GM12892 (cell line): ENCODE measurements at places on chromosomes 6 and 20.
A peak's percentile ranks its signal among the peaks of the same experiment; 100 is the strongest.

DNA sequence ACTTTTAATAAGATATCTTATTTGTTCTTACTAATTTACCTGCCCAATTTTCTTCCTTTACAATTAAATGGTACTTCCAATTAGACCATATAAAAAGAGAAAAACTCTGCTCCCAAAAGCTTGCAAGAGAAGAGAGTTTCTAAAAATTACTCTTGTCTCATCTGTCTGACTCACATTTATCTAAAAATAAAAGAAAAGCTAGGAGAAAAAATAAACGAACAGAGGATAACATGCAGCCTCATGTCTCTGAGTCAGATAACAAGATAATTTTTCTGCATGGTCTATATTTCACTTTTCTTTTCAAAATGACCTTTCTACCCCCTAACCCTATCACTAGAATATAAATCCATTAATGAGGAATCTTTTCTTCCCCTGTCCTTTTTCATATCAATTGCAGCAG, 127.2 kb upstream of the TCF21 start:
- no peak for DNase-seq

- no peak for DNase-seq
Observed at GRCh38 chr6:167208819-167209576, 51.2 kb upstream of the GPR31 start.

GRCh38 chr20:833121-833449, 430 bp upstream of the FAM110A start:
- DNase-seq = no peak

DNA sequence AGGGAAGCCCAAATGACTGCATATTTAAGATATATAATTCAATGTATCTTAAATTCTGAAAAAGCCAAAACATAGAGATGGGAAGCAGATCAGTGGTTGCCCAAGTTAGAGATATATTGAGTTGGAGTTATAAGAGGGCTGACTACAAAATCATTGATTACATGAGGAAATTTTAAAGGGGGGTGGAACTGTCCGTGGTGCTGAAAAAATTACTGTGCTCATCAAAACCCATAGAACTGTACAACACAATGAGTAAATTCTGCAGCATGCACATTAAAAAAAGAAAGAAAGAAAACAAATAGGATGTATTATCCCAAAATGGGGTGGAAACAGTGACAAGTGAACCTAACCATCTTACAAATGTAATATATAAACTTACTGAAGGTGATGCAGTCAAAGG, 100.9 kb downstream of the FUT9 start:
- DNase-seq = no peak

DNA sequence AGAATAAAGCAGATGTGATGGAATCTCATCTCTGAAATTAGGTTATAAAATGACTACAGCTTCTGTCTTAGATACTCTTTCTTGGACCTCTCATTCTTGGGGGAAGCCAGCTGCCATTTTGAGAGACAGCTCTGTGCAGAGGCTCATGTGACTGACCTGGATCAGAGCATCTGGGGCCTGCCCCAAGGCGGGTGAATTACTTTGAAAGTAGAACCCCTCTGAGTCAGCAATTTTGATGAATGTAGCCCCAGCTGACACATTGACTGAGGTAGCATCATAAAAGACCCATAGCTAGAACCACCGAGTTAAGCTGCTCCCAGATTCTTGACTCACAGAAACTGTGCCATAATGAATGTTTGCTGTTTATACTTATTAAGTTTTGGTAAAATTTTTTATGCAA, 124.5 kb downstream of the THEMIS start:
- no peak for DNase-seq

DNA sequence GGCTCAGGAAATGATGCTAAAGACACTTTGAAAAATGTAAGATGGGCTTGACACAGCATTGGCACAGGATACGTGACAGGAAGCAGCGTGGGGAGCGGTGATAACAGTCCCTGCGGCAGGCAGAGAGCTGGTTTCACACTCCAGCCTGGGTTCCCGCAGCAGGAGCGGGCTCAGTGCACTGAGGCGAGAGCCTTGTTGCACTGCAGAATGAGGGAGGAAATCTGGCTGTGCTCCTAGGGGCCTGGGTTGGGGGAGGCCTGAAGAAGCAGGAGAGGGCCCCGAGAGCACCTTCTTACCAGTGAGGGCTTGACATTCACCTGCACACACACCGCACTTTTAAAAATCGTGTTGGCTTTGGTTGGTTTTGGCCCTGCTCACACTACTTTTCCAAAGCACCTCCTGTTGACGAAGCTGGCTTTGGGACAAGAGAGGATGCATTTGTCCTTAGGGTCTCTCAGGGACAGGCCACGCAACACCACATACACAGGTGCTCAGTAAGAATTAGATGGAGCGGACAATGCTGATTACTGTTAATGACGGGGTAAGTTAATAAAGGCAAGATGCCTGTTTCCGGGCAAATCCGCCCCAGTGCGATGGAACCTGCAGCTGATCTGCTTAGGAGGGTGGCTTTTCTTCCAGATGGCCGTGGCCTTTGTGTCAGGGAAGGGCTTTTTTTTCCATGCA, 49.4 kb upstream of the ARMC2 start:
- DNase-seq = no peak

GRCh38 chr20:6956056-6956455, 188.6 kb downstream of the BMP2 start:
- DNase-seq = no peak

DNA sequence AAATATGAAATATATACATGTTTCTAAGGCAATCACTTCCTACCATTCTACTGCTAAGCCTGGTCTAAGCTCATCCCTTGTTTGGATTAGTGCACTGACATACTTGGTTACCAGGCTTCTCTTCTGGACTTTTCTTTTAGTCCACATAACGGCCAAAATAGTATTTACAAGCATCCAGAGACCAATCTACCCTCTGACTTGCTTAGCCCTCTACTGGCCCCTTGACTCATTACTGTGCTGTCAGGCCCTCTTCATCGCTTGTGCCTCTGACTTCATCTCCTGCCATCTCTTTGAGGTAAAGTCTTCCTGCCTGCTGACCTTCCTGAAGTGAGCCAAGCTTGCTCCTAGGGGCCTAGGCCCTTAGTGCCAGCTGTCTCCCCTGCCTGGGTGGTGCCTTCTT, 35.1 kb downstream of the TULP4 start:
- DNase-seq = no peak

DNA sequence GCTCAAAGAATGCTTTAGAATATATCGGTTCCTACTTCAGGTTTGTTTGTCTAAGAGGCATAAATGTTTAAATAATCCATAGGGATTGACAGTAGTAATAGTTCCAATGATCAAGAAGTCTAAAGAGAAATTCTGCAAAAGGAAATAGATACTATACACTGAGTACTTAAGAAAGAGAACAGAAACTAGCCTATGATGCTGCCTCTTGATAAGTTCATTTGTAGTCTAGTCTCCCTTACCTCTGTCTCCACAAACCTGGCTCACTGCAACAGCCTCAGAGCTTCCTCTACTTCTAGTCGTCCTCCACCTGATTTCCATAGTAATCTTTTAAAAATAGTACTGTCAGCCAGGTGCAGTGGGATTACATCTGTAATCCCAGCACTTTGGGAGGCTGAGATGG, 511.8 kb downstream of the LMBRD1 start:
- DNase-seq = no peak

GRCh38 chr6:29887330-29887818, 55.0 kb upstream of the HLA-A start:
- no peak for DNase-seq

- no peak for DNase-seq
Observed at GRCh38 chr6:126983779-126984178, 134.7 kb upstream of the RSPO3 start.

DNA sequence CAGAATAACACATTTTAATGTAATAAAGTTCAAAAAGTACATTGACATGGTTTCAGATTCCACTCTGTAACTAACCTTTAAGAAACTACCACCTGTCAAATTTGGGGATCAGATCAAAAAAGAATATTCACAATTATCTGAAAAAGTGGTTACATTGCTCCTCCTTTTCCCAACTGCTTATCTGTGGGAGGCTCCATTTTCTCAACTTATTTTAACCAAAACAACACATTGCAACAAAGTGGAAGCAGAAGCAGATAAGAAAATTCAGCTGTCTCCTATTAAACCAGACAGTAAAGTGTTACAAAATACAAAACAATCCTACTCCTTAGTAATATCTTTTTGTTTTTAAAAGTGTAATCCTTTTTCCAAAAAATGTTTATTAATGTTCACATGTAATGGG, 61.4 kb downstream of the PDSS2 start:
- no peak for DNase-seq

DNA sequence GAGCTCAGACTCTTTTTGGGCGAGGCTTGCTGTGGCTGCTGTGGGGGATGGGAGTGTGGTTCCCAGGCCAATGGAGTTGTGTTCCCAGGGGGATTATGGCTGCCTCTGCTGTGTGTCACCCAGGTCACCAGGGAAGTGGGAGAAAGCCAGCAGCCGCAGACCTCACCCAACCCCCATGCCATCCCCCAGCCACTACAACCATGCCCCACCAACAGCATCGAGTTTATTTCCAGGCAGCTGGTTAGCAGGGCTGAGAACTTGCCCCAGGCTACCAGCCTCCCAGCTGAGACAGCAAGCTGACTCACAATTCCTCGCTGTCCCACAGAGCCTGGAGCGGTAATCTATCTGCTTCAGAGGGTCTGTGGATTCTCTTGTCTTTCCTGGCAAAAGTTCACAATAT, 331.7 kb downstream of the FRK start:
- DNase-seq = no peak

DNA sequence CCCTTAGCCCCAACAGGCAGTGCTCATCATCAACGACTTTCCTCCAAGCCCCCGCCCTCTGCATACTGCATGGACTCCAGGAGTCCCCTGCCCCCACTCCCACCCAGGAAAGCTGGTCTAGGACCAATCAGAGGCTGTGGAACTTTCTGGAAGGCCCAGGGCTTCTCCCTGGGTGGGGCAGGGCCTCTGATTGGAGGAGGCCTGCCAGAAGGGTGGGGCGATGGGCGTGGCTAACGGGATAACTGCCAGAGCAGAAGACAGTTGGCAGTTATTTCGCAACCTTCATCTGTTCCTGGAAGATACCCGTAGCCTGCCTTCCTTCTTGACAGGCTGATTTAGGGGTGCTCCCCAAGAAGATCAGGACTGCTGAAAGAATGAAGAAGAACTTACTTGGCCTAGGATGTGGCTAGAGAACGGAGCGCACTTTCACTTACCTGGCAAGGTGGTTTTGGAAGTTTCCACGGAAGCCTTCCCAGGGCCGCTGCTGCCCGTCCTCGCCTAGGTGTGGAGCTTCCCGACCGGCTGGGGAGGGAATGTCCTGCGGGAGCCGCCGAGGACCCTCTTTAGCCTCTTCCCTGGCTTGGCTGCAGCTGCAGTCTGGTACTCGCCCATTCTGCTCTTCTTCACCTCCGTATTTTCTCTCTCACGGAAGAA, 209.0 kb downstream of the LRFN2 start:
- no peak for DNase-seq

DNA sequence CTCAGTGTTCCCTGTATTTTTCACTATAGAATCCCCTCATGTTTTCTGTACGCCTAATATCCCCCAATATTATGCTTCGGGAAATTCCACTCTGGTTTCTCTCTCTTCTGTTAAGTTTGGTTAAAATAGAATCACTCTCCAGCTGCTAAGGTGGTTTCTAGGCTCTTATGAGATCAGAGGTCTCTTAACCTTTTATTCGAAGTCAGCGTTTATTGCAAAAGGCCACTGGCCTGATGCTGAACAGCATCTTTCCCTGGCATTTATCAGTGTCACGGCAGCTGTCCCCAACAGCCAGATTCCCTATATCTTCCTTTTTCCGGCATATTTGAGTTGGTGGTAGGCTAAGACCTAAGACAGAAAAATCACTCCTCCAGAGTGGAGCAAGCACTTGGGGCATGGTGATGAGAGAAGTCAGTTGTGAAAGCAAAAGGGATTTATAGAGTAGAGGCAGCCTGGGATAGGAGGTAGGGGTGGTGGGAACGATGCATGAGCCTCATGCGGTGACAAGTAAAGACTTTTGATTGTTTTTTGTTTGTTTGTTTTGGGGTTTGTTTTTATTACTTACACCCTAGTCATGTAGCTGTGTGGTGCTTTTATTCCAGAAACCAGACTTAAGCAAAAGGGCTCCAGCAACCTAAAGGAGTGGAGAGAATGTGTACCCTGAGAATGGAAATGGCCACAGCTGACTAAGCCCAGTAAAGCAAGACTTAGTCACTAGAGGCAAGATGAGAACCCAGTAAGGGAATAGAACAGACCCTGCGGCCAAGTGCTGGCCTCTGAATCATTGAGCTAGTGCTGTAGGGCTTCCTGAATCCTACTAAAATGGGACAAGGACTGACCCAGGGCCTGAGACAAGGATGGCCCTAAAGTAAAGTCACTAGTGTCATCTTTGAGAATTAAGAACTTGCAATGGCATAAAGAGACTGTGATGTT, 233.0 kb upstream of the PRND start:
- DNase-seq = no peak

DNA sequence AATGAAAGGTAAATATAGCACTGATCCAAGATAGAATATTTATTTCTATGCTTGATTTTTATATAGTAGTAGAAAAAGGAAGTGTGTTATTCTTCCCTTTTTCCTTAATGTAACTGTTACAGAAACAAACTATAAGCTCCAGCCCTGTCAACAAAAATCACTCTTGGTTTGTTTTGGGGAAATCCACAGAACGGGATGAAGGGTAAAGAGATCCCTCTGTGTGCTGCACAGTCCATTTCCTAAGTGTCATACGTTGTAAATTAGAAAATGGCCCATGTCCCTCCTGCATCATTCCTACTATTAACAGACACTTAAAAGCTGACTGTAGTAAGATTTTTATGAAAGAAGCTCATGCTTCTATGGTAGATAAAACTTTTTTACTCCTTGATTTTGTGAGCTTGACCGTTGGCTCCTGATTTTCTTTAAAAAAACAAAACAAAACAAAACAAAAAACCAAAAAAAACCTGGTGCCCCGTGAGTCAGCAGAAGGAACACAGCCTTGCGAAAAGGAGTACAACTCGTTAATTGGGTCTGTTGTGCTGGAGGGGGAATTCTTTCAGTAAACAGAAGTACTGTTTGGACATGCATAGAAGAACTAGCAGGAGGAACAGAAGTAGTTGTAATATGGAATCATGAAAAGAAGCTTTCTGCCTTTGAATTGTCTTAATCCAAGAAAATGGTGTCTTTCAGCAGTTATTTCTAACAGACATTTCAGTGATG, 67.5 kb downstream of the RTN4IP1 start:
- no peak for DNase-seq

DNA sequence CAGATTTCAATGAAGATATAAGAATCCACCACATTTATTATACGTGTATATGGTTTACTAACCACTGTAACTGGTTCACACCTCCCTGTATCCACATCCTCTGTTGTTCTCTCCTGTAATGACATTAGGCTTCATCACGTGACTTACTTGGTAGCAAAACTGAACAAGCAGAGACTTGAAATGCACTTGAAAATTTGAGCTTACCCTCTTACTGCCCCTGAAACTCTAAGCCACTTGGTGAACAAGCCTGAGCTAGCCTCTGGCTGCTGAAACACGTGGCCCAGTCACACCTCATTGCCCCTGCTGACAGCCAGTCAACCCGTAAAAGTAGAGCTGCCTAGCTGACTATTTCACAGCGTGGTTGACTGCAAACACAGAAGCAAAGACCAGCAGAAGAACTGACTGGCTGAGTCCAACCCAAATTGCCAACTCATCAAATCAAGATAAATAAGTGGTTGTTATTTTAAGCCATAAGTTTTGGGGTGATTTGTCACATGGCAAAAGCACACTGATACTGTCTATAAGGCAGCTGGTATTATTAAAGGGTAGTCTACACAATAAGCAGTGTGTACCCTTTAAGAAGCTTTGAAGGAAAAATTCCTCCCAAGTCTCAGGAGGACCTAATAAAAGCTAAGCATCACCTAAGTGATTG, 109.0 kb downstream of the RALGAPA2 start:
- peak; percentile 36 for DNase-seq

GRCh38 chr6:69022993-69023392, 387.9 kb downstream of the ADGRB3 start:
- no peak for DNase-seq
